Activated T-helper 1 cell treated with anti-CD3 and anti-CD28 coated beads, Interleukin-2, amount 50 U/mL, for 16 hours (primary cell): ENCODE measurements at places on chromosomes 6 and 20.

- DNase-seq, result no peak
Observed at GRCh38 chr6:158778005-158778527, 41.1 kb downstream of the EZR start.

DNA sequence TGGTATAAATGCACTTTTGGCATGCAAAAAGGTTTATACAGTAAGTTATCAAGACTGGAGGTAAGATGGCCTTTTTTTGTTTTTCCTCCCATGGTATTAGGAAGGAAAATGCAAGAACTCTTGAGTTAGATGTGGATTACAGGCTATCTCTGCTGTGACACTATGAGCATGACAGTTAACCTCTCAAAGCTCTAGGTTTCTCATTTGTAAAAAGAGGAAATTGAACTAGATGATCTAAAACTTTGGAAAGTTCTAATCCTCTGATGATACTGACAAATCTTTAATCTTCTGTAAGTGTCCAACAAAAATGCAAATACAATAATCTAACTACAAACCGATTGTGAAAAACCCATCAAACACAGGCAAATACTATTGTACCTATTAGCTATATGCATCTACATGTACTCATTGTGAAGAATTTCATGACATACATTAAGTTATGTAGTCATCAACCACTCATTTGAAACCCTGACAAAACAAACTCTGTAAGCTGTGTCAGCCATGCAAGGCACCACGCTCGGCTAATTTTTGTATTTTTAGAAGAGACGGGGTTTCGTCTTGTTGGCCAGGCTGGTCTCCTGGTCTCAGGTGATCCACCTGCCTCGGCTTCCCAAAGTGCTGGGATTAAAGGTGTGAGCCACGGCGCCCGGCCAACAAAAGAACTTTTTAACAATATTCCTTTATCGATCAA lies 4.2 kb downstream of the CDK19 start:
- no peak for DNase-seq

- DNase-seq, result no peak
Observed at GRCh38 chr6:111411046-111411445, 72.0 kb downstream of the REV3L start.

DNA sequence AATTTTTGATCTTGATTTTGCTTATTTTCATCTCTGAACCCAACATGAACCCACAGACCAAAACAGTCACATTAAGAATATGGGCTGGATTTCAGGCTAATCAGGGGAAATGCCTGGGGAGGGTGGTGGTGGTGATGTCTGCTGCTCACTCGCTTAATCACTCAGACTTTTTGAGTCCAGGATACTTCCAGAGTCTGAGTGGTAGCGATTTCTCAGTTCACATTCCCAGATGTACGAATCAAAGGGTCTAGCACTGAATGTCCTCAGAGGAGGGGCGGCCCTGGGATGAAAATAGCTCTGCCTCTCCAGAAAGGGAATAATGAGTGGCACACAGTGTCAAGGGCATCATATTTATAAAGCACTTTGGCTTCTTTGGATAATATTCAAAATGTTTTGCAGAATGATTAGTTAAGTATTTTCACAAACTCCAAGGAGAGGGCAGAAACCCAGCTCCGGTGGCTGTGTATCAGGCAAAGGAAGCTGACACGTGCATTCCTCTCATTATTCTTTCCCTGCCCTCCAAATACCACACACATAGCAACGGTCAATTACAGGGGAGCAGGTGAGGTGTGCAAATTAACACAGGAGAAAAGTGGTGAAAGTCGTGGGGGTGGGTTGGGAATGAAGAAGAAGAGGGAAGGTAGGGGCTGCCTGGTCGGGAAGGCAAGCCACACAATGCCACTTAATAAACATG lies 345.2 kb upstream of the RSPO3 start:
- DNase-seq, result no peak

DNA sequence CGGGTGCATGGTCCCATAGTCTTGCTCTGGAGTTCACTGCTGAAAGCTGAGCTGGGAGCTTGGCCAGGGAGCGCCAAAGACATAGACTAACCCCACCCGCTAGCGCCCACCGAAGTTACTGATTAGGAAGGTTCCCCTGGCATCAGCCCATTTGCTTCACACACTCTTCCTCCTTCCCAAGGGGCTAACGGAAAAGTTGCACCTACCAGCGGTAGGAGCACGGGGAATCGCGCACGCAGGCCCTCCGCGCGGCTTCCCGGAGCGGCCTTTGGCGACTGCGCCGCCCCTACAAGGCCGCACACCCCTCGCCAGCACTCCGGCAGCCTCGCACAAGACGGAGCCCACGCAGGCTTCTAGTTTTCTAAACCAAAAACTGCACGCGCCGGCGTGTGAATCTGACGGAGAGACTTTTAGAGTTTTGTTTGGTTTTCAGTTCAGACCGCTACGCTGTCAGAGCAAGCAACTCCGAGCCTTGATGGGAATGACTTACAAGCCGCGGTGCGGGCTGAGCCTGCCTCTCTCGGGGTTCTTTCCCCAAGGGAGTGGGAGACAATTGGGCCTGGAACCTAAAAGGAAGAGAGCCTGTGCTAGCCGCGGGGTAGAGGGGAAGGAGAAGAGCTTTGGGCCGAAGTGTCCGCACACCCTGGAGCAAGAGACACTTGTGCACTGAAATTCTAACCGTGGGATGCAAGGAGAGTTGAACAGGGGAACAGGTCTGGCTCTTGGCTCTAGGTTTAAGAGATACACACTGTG lies 891 bp upstream of the POU3F2 start:
- DNase-seq, result no peak

DNA sequence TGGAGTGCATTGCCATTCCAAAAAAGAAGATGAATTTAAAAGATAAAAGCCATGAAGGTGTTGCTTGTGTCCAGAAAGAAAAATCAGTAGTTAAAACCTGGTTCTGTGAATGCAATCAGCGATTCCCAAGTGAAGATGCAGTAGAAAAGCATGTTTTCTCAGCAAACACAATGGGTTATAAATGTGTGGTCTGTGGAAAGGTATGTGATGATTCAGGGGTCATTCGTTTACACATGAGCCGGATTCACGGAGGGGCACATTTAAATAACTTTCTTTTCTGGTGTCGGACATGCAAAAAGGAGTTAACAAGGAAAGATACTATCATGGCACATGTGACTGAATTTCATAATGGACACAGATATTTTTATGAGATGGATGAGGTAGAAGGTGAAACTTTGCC lies 24.7 kb upstream of the BAG2 start:
- no peak for DNase-seq

- no peak for DNase-seq
Observed at GRCh38 chr6:10877871-10878270, 4.0 kb downstream of the GCM2 start.

DNA sequence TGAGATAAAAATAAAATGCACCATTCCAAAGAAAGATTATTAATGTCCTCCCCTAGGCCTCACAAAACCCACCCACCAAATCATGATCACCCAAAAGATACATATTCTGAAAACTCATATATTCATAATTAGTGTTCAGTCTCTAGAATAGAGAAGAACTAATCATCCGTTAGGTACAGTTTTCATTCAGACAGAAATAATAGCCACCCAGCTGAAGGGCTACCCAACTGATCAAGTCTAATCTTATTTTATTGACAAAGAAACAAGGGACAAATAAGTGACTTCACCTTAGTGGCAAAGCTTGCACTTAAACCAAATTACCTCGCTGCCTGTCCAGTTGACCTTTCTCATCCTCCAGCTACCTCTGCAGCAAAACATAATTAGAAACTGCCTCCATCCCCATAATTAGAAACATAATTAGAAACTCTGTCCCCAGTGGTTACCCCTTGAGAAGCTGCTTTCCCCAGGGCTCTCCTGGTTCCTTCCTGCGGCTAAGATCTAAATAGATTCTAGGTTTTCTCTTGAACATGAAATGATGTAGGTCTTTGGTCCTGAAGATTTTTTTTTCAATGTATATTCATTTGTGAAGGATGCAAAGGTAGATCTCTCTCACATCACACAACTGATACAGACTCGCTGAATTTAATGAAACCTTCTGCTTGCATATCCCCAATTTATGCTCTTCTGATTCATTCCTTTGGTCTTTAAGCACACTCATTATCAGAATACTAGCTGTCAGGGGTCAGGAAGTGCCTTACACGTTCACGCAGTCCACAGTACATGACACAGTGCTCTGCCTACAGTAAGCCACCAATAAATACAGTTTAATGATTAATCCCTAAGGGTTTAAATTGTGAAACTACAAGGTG lies 46.3 kb downstream of the HBS1L start:
- DNase-seq, result no peak

DNA sequence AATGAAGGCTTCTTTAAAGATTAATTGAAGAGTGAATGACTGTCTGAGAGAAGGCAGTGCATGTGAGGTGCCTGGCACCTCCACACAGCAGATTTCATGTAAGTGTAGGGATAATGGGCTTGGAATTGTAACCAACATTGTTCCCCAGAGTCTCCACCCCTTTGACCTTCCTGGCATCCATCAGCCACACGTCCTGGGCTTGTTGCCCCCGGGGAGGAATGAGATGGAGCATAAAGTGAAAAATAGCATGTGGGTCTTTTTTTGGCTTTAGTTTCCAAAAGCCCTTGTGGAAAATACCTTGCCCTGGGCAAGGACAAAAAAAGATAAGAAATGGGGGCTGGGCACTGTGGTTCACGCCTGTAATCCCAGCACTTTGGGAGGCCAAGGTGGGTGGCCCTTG lies 242.2 kb upstream of the ECI2 start:
- DNase-seq, result no peak

GRCh38 chr20:57093766-57094165 lies 172.7 kb downstream of the BMP7 start:
- DNase-seq, result no peak

DNA sequence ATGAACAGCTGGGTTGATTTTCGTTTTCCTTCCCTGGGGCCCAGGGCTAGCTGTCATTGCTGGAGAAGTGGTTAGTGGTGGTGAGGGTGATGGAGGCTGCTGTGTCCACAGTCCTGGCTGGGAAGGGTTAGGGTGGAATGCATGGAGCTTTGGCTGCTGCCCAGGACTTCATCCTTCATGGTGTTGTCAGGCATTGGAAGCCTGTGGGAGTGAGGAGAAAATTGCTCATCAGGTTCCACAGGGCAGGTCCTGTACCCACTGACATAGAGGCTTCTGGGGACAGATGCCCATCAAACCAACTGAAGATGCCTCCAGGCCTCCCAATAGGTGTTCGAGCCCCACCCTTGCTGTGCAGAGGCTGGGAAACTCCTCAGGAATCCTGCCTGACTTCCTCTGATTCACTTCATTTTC lies 262.4 kb upstream of the SUPT3H start:
- DNase-seq, result no peak

DNA sequence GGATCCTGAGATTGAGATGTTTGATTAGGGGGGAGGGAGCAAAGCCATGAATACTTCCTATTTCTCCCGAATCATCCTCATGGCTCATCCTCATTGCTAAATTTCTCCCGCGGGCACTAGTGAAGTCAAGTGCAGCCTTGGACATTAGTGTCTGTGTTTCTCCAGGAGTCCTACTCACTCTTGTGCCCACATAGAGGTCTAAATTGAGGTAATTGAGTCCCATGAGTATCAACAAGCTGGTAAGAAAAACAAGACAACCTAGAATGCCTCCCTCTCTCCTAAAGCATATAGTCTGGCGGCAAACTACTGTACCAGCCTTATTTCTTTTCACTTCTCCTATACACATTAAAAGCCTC lies 420 bp downstream of the CENPQ start:
- DNase-seq, result no peak

- no peak for DNase-seq
Observed at GRCh38 chr6:43172104-43173007, 1.3 kb downstream of the SRF start.

- DNase-seq, result no peak
Observed at GRCh38 chr20:43915211-43916072, 790 bp downstream of the TOX2 start.

GRCh38 chr6:80402266-80402665 lies 295.8 kb downstream of the BCKDHB start:
- no peak for DNase-seq

GRCh38 chr20:44759595-44759994 lies 13.9 kb downstream of the KCNK15 start:
- no peak for DNase-seq

DNA sequence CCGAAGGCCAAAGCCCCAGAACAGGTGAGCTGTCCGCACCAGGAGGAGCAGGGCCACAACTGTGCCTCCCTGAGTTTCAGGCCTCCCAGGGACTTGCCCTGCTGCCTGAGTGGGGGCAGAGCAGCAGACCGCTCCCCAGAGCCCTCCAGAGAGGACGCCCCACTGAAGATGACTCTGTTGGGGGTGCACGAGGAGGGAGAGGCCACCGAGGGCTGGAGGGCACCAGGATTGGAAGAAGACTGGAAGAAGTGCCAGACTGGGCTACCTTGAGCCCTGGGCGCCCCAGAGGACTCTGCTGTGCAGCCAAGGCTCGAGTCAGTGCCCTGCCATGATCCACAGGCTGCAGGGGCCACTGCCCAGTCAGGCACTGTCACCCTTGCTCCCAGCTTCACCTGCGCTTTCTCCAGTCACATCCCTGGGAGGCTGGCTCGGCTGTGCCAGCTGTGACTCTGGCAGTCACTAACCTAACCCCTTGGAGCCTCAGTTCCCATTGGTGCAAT lies 11.3 kb downstream of the CST7 start:
- DNase-seq, result no peak

- peak; percentile 36 for DNase-seq
Observed at GRCh38 chr20:4607287-4607713, 114.4 kb upstream of the PRND start.

- DNase-seq, result no peak
Observed at GRCh38 chr20:58651559-58651945, 469 bp downstream of the STX16 start.

DNA sequence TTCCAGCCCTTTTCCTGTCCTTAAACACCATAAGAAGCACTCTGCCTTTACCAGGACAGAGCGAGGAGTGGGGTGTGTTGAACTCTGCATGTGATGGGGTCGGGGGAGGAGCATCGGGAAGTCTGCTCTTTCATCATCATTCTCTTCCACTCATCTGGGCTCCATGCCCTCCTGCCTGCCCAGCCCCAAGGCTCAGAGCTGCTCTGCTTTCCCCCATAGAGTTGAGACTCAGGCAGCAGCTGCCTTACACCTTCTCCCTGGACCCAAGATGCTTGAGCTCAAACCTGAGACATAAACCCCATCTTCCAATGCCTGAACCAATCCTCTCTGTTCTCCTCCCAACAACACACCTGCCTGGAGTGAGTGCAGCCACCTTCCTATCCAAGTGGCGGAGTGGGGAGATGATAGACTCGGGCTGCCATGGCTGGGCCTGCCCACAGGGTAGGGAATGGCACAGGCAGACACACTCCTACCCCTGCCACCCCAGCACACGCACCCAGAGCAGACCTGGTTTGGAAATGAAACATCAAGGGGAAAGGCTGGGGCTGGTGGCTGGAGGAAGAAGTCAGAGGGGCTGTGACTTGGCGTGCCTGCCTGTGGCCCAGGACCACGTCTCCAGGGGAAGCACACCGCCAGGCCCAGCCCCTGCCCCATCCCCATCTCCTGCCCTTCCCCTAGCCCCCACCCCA lies 28.4 kb downstream of the TFEB start:
- DNase-seq, result no peak

DNA sequence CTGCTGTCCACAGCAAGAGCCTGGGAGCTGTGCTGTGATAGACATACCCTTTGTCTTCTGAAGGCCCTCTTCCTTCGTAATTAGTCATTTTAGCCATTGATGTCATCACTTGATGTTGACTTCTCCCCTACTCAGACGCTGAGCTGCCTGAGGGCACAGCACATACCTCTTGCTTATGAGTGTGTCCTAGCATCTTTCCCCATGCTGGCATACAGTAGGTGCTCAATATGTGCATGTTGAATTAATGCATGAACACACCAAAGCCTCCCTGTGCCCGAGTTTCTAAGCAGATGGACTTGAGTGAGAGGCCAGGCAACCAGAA lies 35.8 kb upstream of the FAM83D start:
- no peak for DNase-seq
